ENCODE measurements at places on chromosomes 3 and 15. TPM values are rescaled to one million over a fixed set of nuclear protein-coding genes. Genes with fewer than 3 reads are reported as not detected.

The IMP3 gene
- total RNA-seq: 96.8 TPM

The SLC22A14 gene
- not detected for total RNA-seq

The NOX5 gene
- total RNA-seq: not detected

The HTR3E gene
- 1.2 TPM for total RNA-seq

The CLDN1 gene
- total RNA-seq: 0.35 TPM

The FHIT gene
- 16.9 TPM for total RNA-seq

GRCh38 chr3:11120091-11120805, 34.0 kb upstream of the HRH1 start:
- DNase-seq: no peak

DNA sequence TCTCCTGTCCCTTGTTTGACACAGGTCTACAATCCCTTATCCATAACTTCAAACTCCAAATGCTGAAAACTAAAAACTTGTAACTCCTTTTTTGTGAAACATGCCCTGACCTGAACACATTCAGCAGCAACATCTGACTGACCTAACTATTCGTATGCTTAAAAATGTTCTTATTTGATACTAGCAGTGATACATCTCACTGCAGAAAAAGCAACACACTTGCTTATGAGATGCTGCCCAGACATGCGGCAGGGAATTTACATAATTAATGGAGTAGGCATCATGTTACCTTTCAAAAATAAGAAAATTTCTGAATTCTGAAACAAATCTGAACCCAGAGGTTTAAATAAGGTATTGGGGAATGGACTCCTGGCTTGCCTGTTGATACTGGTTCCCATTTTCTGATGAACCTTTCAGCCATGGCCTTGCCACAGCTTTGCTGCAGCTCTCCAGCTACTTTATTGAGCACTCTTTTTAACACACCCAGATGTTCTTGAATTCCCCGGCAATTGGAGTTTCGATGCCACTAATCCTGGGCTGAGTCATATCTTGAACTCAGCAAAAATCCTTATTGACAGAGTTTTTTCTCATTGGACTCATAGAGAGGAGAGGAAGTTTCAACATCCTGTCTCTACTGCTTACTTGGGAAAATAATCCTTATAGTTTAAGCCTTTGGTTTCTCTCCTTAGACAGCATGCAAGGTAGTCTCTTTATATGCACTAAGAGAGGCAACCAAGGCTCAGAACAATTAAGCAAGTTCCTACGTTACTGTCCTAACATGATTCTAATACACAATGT, 296.6 kb upstream of the LMCD1 start:
- no peak for DNase-seq

DNA sequence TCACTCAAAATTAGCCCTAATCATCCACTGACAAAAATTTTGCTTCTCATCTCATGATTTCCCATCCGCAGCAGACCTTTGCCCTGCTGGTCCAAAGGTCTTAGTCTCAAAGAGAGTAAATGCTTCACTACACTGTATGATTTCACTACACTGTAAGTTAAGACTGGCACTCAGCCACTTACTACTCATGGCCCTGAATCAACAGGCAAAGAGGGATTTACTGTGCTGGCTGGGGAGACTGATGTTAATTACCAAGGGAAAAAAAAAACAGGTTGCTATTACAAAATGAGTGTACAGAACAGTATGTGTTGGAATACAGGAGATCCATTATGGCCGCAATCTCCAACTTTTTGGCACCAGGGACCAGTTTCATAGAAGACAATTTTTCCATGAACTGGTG, 214.8 kb downstream of the ZMAT3 start:
- DNase-seq: no peak

Measured in Peyer's patch (tissue), 4 donors.